ENCODE measurements at places on chromosomes 12 and 14.

GRCh38 chr12:83122623-83122934 lies 435.9 kb downstream of the TMTC2 start:
- DNase-seq, result no peak

DNA sequence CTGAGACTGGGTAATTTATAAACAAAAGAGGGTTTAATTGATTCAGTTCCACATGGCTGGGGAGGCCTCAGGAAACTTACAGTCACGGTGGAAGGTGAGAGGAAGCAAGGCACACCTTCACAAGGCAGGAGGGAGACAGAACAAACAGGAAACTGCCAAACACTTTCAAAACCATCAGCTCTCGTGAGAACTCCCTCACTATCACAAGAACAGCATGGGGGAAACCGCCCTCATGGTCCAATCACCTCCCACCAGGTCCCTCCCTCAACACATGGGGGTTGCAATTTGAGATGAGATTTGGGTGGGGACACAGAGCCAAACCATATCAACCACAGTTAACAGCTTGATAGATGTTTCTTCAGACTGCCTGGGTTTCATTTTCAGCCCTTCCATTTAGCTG lies 6.2 kb upstream of the GNPNAT1 start:
- no peak for DNase-seq

DNA sequence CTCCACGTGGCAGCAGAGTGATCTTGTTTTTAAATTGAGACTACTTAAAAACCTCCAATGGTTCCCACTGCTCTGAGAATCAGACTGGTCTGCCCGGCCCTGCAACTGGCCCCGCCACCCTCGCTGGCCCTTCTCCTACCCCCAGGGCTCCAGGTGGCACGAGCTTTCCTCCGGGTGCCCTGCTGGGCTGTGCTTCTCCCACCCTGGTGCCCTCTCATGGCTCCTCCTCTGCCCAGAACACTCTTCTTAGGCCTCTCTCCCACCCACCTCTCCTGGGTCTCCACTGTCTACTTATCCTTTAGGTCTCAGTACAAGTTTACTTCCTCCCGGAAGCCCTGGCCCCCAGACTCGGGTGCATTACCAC lies 26.5 kb downstream of the CCDC92 start:
- DNase-seq, result no peak

GRCh38 chr14:51014625-51015024 lies 70.3 kb upstream of the PYGL start:
- no peak for DNase-seq

DNA sequence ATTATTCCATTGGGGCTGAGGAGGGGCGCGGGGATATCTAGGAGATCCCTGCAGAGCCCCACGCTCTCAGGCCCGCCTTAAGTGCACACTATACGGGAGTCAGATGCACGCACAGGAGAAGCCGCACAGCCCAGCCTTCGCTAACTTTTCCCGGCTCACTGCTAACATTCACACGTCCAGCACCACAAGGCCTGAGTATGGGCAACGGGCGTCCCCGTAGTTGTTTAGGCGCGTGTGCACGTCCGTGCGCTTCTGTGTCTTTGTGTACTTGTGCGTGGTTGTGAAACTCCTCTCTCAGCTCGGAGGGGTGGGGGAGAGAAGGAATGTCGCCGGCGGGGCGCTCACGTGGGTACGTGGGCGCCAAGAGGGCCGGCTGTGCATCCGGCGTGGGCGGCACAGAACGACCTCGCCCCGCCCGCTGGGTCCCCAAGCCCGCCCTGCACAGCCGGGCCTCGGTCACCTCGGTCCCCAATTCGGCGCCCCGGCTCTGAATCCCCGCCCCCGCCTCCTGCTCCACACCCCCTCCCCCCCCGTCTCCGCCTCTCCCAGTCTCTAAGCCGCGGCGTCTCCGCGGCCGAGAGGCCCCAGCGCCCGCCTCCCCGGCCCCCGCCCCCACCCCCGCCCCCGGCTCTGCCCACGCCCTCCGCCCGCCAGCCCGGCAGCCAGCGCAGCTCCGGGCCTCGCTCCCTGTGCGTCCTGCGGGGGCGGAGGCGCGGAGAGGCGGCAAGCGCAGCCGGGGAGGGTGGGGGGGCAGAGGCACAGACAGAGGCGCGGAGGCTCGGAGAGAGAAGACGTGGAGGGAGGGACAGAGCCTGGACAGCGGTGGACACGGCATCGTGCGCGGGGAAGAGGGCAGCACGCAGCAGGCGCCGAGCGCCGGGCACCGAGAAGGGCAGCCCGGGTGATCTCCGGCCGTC lies at the start of gene NAB2:
NAB2 (plus strand) TSS at position 761 of the 917 bp plus-strand sequence. CDS start 158 bp downstream, outside the sequence.
- DNase-seq, result peak; percentile 84

- no peak for DNase-seq
Observed at GRCh38 chr12:69676257-69677012, 22.7 kb downstream of the BEST3 start.

DNA sequence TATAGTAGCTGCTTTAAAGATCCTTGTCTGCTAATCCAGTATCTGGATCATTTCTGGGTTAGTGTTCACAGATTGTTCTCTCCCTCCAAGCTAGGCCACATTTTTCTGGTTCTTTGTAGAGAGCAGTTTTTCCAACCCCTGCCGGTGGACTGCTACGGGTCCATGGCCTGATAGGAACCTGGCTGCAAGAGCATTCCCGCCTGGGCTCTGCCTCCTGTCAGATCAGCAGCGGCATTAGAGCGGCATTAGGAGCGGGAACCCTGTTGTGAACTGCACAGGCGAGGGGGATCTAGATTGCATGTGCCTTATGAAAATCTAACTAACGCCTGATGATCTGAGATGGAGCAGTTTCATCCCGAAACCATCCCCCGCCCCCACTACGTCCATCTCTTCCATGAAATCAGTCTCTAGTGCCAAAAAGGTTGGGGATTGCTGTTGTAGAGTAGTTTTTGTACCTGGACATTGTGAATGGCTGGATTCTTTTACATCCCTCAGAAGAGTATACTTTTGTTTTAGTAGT lies 50.4 kb downstream of the MYRFL start:
- DNase-seq, result no peak

- DNase-seq, result no peak
Observed at GRCh38 chr14:44463356-44464004, 43.6 kb downstream of the FSCB start.

DNA sequence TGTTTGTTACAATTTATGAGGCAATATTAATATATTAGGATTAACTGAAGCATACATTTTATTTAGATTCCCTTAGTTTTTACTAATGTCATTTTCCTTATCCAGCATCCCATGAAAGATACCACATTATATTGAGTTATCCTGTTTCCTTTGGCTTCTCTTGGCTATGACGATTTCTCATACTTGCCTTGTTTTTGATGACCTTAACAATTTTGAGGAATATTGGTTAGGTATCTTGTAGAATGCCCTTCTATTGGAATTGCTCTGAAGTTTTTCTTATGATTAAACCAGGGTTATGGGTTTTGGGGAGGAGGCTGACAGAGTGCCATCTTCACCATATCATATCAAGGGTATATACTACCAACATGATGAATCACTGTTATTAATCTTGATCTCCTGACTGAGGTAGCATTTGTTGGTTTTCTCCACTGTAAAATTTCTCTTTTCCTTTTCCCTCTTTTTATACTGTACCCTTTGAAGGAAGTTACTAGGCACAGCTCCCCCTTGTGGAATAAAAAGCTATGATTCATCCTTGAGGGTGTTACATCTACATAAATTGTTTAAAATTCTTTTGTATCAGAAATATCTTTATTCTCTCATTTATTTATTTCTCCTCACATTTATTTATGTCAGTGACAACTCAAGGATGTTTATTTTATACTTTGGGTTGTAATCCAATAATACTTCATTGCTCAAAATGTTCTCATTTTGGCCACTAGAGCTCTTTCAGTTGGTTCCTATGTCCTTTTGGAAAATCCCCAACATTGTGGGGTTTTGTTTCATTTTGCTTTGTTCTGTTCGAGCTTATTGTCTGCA lies 239.0 kb downstream of the SLC16A7 start:
- DNase-seq, result no peak

DNA sequence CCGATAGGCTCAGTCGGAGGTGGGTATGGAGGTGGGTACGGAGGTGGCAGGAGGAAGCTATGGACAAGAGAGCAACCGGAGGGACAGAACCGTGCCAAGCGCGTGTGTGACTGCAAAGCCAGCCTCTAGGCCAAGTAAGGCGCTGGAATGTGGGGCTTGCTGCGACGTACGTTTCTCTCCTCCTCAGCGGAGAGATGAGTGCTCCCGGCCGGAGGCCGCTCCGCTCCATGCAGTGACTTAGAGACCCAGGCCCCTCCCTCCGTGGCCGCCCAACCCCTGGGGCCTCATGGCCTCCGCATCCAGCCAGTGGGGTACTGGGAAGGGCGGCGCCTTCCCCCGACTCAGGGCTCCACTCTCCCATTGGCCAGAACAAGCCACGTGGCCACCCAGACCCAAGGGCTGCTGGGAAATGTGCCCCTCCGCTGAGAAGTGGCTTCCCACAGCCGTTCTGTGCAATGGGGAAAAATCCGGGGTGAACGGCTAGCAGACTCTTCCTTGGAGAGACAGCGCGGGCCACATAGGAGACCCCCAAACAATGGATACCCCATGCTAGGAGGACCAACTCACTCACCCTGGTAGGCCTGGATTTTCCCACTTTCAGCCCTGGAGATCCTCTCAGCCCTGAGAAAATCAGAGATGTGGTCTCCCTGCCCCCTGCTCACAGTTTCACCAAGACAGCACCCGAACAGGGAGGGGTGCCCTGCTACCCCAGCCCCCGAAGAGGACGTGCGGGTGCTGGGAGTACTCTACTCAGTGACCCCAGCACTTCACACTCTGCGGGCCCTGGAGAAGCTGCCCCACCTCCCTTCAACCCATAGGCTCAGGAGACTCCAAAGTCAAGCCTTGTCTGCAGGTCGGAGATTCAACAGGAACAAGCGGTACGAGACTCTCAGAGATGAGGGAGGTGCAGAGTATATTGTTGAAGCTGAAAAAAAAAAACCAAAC lies 66.7 kb downstream of the RIMBP2 start:
- DNase-seq, result no peak

- DNase-seq, result no peak
Observed at GRCh38 chr14:53227154-53227718, 74.1 kb upstream of the DDHD1 start.

DNA sequence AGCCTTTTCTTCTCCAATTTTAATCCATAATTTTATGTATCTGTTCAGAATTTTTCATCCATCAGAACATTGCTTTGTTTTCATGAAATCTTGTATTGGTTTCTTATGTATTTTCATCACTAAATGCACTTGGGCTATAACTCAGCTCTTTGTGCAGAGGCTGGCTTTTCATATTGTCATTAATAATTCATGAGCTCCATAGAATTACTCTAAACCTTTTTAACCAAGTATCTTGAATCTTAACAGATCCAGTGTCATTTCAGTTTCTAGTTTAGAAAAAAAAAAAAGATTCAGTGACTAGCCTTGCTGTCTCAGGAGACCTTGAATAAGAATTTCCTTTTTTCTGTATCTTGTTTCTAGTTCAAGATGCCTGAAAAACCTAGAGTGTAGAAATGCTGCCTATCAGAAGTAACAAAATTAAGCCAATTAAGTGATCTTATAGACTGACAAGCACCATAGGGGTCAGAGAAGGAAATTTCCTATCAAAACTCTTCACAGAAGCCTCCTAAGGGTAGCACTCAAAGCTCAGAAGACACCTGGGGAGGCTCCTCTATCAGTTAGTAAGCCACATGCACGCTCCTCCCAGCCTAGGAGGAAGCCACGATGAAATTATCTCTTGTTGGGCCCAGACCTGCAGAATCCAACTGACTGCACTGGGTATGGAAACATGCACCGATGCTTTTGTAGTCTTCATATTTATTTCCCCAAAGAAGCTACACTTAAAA lies 163.4 kb downstream of the KICS2 start:
- DNase-seq, result no peak

DNA sequence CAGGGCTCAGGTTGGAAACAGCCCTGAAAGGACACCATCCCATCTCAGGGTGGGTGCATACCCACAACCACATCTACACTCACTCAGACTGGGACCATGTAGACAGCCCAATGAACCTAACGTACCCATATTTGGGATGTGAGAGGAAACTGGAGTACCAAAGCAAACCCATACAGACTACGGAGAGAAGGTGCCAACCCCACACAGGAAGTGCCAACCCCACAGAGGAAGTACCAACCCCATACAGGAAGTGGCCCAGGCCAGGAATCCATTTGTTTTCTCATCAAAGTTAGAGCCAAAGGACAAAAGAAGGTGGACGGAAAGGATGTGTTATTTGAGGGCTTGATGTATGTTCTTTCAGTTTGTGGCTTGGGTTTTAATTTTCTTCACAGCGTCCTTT lies 19.5 kb upstream of the SPIC start:
- no peak for DNase-seq

GRCh38 chr12:92717202-92717601 lies 14.4 kb downstream of the PLEKHG7 start:
- no peak for DNase-seq

GRCh38 chr12:113413488-113413939 lies 8.7 kb upstream of the SDSL start:
- DNase-seq, result no peak

- DNase-seq, result no peak
Observed at GRCh38 chr12:78568321-78569020, 296.1 kb upstream of the SYT1 start.

DNA sequence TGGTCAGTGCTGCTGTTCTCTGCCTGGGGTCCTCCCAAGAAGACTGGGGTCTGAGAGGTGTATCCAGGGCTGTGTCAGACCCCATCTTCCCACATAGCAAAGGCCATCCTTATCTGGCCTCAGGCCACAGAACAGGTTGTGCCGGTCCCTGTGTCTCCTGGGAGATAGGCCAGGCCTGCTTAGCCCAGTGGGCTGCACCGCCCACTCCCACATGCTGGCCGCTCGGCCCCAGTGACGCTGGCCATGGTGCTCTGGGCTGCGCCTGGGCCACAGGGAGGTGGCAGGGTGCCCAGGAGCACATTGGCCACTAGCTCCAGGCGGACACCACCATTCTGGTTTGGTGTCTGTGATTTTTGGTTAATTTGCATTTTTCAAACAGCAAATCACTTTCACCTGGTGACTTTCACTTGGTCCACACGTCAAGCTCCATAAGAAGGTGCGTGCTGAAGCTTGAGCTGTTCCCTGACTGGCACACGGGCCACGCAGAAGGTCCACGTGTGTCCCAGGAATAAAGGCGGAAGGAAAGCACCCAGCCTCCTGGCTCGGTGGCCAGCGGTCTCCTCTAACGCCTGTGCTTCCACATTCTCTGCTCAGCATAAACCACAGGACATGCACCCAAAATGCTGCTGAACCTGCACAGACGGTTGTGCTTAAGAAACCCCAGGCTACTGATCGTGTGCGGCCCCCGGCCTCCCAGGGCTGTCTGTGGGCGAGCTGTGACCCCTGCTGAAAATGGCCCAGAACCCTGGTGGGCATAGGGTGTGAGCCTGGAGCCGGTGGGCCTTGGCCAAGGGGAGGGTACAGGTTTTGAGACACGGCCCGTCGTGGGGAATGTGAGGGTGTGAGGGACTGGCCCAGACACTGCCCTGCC lies 4.6 kb downstream of the FBRSL1 start:
- DNase-seq, result no peak

DNA sequence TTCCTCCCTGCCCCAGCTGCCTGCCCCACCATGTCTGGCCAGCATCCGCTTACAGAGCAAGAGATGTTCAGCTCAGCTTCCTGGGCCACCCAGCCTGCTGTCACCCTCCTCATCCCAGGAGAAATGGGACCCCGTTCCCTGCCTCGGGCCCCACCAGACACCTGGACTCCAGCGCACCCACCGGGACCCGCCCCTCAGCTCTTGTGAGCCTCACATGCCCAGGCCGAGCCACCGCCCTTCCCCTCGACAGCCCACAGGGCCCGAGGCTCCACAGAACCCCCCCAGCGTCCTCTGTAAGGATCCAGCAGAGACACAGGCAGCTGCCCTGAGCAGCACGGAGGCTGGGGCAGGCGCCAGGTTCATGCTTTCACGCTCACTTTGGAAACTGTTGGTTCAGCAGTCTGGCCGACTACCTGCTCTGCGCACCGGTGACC lies 18.4 kb upstream of the C14orf180 start:
- DNase-seq, result no peak

Measured in substantia nigra (tissue), 51 donors.